Renal cortex interstitium (tissue), 15 donors: ENCODE measurements at places on chromosomes 4 and X.

DNA sequence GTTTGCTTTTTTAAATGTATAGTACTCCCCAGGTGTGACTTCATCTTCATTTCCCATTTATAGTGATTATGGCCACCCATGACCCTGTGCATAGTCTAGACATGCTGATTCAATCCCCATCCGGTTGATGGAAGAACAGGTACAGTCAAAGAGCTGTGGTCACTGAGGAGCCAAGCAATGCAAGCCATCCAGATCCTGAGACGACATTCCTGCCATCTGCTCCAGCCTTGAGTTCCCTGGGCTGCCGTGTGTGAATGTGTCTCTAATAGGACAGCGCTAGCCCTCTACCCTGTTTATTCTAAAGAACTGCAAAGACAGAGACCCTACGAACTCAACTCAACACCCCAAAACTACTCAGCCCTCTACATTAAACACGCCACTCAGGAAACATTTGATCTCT, 1.7 kb downstream of the KCNIP4 start:
- no peak for DNase-seq

- no peak for DNase-seq
These were observed 2334.6 kb downstream of the PCDH7 start for GRCh38 chr4:33054656-33055196.

DNA sequence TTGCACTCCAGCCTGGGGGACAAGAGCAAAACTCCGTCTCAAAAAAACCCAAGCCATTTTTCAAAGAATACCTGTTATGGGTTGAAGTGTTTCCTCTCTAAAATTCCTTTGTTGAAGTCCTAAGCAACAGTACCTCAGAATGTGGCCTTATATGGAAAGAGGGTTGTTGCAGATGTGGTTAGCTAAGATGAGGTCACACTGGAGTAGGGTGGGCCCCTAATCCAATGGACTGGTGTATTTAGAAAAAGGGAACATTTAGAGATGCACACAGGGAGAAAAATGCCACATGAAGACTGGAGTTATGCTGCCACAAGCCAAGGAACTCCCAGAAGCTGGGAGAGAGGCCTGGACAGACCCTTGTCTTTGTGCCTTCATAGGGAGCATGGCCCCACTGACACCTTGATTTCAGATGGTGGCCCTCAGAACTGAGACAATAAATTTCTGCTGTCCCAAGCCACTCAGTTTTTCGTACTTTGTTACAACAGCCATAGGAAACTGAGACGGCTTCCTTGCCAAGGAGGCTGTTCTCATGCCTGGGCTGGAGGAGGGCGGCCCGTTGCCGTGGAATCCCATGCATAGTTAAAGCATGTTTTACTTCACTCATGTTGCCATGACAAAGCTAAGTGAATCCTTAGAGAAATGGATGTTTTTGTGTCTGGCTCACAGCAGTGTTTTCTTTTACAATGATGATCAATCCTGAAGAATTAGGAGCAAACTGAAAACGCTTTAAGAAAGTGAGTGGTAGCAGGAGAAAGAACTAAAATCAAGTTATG, 16.5 kb downstream of the TRAPPC2 start:
- no peak for DNase-seq

GRCh38 chrX:65755786-65756185, 88.3 kb downstream of the MSN start:
- DNase-seq: no peak

- no peak for DNase-seq
These were observed 75.1 kb upstream of the TMEM164 start for GRCh38 chrX:109927663-109928273.

DNA sequence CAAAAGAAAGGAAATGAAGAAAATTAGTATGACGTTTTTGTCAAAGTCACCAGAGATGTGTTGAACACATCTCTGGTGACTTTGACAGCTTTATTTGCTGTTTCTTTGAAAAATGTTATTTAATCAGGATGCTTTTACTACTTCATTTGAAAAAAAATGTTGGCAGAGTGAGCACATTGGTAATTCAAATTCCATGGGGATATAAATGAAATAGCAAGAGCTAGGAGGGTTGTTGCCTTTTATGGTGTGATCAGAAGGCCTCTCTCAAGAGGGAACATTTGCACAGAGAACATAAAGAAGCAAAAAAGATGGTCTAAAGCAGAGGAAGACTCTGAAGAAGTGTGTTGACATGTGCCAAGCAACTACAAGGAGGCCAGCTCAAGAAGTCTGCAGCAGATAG, 46.6 kb upstream of the CXCL8 start:
- no peak for DNase-seq

DNA sequence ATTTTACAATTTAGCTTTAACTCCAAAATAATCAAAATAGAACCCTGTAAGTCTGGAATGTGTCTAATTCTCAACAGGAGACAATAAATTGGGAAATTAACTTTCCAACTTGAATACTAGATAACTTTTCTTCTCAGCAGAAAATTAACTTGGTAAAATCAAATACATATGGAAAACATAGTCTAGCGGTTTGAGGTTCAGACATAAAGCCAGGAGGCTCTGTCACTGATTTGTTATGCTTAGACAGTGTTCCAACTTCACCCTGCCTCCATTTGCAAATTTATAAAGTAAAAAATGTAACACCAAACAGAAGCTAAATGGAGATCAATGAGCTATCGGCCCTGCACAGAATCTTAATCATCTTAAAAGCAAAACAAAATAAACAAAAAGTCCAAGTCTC, 46.3 kb downstream of the TBCK start:
- no peak for DNase-seq

- DNase-seq: no peak
These were observed 445.0 kb downstream of the SPRY1 start for GRCh38 chr4:123841447-123842121.

DNA sequence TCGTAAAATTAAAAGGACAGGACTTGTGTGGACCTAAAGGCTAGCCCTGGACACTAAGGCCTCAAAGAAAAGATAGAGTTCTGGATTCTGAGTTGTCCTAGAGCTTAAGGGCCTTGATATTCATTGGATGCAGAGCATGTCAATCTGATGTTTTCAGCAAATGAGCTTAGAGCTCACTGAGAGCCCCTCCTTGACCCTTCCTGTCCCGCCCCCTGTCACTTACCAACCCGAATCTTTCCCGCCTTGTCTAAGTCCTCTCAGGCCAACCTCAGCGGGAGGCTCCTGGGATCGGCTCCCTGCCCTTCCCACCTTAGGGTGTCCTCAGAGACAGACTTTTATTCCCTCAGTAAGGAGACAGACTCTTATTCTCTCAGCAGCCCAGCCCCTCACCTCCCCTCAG, at the start of gene CT47C1:
CT47C1 (plus strand) TSS at position 250 of the 400 bp plus-strand sequence. CDS start 233 bp downstream, outside the sequence.
- DNase-seq: no peak

- DNase-seq: no peak
These were observed 589.0 kb upstream of the FAM241A start for GRCh38 chr4:111556141-111556781.
